ENCODE measurements at places on chromosomes 5 and 9.
A peak's percentile ranks its signal among the peaks of the same experiment; 100 is the strongest.

DNA sequence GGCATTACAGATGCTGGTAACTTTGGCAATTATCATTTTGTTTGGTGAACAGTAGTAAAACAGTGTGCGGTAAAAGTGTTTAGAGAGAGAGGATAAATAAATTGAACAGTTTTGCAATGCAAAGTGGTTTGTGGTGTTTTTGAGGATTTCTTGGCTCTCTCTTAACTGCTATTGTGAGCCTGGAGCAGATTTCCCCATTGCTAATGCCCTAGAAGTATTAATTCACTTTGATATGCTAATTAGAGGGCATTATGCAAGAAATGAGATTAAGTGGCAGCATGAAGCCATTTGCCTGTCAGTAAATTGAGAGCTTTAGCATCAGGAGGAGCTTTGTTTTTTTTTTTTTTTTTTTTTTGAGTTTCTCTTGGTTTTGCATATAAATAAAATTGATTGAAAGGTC, 8.2 kb downstream of the PBX3 start:
- no peak for DNase-seq

DNA sequence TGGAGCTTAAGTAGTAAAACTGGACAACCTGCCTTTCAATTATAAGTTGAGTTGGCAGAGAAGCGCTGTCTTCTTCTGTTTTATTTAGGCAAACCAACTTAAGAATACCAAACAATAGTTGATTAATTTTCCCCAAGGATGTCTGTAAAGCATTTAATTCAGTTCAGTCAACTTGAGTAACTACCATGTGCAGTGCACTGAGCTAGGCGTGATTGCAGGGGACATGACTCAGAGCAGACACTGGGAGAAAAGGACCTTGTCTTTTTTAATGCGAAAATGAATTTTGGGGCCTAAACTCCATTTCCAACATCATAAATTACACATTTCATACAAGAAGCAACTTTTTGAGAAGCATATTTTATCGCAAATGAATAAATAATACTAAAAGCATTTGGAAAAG, 66.3 kb downstream of the FBXL7 start:
- no peak for DNase-seq

DNA sequence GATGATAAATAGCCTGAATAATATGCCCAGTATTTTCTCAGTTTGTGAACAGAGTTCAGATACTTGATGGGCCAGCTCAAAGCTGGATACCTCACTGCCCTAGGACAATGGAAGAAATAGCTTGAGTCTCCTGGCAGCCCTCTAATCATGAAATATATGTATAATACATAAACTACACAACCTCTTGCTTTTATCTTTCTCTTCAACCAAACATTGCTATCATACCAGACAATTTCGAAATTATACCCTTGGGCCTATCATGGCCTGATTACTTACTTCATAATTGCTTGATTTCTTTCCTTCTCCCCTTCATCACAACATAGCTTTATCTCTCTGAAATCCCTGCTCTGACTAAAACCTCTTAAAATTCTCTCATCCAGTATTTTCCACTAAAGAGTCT, 1144.9 kb upstream of the C9orf72 start:
- DNase-seq = no peak

DNA sequence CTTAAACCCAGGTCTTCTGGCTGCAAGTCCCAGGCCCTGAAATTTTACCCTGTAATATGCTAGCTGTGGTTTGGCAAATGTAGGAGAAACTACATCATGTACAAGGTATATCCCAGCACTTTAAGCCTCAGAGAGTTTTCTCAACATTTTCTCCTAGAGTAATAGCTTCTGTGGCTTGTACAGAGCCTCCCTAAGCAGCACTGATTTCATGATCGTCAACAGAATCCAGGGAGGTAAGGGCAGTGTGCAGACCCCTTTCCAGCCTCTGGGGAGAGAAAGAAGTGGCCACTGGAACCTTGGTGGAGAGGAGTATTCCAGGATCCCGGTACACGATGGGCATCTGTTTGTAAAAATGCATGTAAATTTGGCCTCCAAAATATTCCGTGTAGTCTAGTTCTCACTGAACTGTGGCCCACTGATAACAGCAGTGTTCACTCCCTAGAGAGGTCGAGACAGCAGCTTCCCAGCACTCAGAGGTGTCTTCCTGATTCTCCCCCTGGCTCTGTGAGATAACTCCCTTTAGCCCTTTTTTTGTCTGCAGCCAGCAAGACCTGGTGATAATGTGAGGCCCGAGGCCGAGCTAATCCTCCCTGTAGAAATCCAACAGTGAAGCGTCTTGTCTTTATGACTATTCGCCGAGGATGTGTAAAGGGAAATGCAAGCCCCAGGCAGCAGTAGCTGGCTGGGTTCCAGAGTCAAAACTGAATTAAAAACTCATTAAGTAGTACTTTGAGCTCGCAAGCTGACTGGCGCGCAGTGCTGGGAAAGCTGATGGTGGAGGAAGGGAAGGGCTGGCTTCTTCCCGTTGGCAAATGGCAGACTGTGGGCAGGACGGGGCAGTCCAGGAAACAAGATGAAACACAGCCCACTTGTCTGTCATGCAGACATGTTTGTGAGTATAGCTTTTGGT, 59.0 kb downstream of the MAP1B start:
- no peak for DNase-seq

DNA sequence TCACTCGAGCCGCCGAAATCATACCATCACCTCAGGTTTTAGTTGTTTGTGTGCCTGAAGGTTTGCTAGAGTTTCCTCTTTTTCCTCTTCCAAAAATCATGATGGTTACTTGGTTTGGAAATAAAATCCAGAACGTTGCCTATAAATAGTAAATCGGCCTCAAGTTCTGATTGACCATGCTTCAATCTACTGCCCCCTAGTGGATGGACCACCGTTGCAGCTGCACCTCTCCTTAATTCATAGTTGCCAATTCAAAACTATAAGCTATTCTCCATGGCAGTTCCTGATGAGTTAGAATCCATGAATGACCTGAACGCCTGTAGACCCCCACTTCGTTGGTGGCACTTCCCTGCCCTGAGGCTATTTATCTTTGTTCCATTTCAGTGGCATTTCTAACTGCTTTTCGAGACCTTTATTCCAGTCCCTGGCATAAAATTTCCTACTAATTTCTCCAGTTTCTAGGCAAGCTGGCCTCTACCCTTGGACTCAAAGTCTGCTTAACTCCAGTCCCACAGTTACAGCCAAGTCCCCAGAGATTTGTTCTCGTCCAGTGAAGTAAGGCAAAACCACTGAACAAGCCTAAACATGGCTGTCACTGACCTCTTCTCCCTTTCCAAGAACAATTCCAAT, 422.6 kb downstream of the EFNA5 start:
- peak; percentile 17 for DNase-seq

- peak; percentile 85 for DNase-seq
Observed at GRCh38 chr5:58462623-58463230, 2.8 kb upstream of the PLK2 start.

DNA sequence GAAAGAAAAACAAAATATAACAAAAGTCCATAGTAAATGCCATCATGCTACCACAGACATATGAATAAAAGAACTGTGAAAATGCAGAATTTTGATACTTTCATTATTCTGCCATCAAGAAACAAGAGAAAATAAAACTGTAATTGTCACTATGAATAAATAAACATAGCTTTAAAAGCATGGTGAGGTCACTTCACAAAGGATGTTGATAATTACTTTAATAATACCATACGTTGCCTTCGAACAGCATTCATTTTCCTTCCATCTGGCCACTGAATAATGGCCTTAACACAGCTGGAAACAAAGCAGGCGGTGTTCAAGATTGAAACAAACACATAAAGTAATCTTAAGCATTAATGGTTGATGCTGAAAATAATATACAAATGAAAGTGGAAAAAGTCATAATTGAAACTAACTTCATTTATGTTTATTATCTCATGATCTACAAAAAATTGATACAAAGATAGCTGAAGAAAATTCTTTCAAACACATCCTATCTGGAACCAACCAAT, 102.0 kb downstream of the AGTPBP1 start:
- no peak for DNase-seq

DNA sequence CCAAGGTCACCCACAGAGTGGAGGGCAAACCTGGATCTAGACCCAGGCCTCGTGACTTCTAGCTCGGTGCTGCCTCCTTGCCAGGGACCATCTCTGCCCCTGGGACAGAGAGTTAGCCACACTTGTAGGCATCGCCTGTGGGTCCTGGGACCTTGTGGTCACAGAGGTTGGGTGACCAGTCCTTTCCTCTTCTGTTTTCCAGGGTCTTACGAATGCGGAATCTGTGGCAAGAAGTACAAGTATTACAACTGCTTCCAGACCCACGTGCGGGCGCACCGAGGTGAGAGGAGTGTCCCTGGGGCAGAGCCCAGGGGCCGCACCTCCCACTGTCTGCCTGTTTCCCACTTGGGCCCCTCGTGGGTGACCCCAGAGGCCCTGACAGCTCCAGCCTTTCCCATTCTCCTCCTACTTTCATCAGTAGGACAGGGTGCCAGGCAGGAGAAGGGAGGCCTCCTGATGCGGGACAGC, 76.3 kb downstream of the AMBP start:
- no peak for DNase-seq

- DNase-seq = no peak
Observed at GRCh38 chr5:61283471-61283870, 48.6 kb upstream of the ZSWIM6 start.

DNA sequence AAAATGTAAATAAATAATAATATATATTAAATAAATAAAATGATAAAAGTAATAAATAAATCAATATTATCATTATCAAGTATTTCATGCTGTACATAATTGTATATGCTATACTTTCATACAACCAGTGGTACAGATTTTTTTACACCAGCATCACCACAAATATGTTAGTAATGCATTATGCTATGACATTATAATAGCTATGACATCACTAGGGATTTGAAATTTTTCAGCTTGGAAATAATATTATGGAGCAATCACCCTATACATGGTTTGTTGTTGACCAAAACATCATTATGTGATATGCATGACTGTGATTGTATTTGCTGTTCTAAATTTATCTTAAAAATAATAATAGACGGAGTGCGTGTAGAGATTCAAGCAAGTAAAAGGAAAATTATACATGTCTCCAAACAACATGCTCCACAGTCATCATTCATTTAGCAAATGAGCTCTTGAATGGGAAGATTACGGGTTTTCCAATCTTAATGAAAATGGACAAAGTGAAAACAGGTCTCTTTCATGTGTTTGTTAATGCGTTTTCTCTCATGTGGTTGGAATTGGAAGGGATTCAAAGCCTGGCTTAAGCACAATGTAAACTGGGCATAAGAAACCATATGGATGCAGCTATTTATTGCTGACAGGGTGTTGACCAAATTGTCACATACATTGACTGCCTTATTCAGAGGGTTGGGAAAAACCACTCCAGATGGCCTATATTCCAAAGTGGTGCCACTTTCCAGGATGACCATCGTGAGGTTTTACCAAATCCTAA, 643.0 kb upstream of the RGMB start:
- DNase-seq = no peak

- no peak for DNase-seq
Observed at GRCh38 chr9:81656871-81657337, 32.4 kb downstream of the TLE1 start.

DNA sequence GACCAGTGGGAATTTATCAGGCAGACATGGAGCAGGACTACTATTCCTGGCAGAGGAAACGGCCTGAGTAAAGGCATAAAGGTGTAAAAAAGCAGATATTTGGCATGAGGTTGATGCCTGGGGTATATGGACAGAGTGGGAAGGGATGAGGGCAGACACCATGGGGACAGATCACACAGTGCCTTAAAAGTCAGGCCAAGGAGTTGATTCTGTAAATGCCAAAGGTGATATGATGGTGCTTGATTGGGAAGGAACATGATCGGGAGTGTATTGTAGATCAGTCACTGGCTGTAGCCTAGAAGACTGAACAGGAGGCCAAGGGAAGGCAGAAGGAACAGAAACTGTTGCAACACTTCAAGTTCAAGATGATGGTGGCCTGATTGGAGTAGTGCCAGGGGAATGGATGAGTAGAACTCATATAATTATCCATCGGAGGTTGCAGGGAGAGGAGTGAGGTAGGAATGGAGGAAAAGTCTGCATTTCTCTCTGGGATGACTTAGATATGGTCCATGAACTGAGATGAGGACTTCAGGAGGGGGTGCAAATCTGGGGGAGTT, 594.3 kb upstream of the KLF4 start:
- DNase-seq = peak; percentile 64

DNA sequence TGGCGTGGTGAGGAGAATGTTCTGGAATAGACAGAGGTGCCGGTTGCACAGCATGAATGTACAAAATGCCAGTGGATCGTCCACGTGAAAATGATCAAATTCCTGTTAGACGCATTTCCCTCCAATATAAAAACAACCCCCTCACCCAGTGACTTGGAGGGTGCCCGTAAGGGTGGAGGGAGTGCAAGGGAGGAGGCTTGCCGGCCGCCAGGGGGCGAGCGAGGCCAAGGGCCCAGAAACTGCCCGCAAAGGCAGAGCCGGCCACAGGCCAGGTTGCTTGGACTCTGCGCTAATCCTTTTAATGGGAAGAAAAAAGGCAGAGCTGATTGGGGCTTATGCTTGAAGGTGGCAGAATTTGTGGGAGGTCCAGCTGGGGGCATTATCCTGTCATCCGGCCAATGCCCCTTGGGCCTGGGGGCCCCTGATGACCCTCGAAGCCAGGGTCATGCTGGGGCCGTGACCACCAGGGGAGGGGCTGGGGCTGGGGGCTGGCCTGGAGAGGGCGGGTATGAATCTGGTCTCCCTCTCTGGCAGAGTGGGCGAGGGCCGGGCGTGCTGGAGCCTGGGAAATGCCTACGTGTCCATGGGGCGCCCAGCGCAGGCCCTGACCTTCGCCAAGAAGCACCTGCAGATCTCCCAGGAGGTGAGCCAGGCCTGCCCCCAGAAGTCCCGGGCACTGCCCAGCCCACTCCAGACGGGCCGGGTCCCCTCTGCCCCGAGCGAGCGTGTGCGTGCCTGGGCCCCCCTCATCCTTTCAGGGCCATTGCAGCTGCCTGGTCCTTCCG, 12.0 kb downstream of the GPSM1 start:
- DNase-seq = peak; percentile 70

DNA sequence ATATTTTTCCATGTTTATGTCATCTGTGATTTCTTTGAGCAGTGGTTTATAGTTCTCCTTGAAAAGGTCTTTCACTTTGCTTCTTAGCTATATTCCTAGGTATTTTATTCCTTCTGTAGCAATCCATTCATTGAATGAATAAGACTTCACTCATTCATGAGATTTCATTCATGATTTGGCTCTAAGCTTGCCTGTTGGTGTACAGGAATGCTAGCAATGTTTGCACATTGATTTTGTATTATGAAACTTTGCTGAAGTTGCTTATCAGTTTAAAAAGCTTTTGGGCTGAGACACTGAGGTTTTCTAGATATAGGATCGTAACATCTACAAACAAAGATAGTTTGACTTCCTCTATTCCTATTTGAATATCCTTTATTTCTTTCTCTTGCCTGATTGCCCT, 15.9 kb downstream of the RLN2 start:
- no peak for DNase-seq

GRCh38 chr5:124059200-124059599, 547.2 kb downstream of the CSNK1G3 start:
- DNase-seq = no peak

GRCh38 chr5:101955891-101956290, 340.2 kb downstream of the SLCO4C1 start:
- DNase-seq = no peak

GRCh38 chr9:110900456-110900855, 137.8 kb downstream of the LPAR1 start:
- DNase-seq = no peak

- no peak for DNase-seq
Observed at GRCh38 chr5:171984748-171985419, 21.6 kb downstream of the FBXW11 start.

GRCh38 chr9:77291714-77292113, 114.4 kb downstream of the VPS13A start:
- DNase-seq = no peak

- no peak for DNase-seq
Observed at GRCh38 chr9:104074876-104075275, 19.2 kb upstream of the SMC2 start.
